ENCODE measurements at places on chromosomes 3 and 15. TPM values are rescaled to one million over a fixed set of nuclear protein-coding genes. Genes with fewer than 3 reads are reported as not detected.

The ZCWPW2 gene
- total RNA-seq: 0.06 TPM

The ATP13A5 gene
- not detected for total RNA-seq

The ARPP19 gene
- 115 TPM for total RNA-seq

The STAG1 gene
- total RNA-seq: 9.6 TPM

The ST3GAL6 gene
- 1.9 TPM for total RNA-seq

The AMOTL2 gene
- total RNA-seq: 41.2 TPM

The ZDHHC19 gene
- 0.60 TPM for total RNA-seq

The CD96 gene
- total RNA-seq: not detected

The GXYLT2 gene
- 1.9 TPM for total RNA-seq

The ANKUB1 gene
- total RNA-seq: not detected

The PXYLP1 gene
- 12.1 TPM for total RNA-seq

The TMEM207 gene
- total RNA-seq: not detected

The FOXB1 gene
- not detected for total RNA-seq

The KIF15 gene
- 8.9 TPM for total RNA-seq

Measured in A549 treated with CpdA at 1 μM for 4 hours (cell line).